CD14-positive monocyte (primary cell): ENCODE measurements at places on chromosomes 6 and 20. TPM values are rescaled to one million over a fixed set of nuclear protein-coding genes. Genes with fewer than 3 reads are reported as not detected.

THBS2 gene
- 0.01 TPM in 2 replicates for polyA plus RNA-seq

PRSS16 gene
- polyA plus RNA-seq: not detected

CST5 gene
- polyA plus RNA-seq: not detected

NKAPL gene
- 1.1 TPM for polyA plus RNA-seq

B3GAT2 gene
- not detected for polyA plus RNA-seq

NKX2-2 gene
- polyA plus RNA-seq: not detected

OVOL2 gene
- polyA plus RNA-seq: not detected in 2 replicates

TNFRSF21 gene
- polyA plus RNA-seq: 0.58 TPM
